GOT3 (cell line): ENCODE measurements at places on chromosomes 2 and 18.

- DNase-seq, result no peak
Observed at GRCh38 chr2:200130762-200131166, 175.4 kb downstream of the MAIP1 start.

- DNase-seq, result no peak
Observed at GRCh38 chr2:116513991-116514390, 1300.5 kb upstream of the DDX18 start.

GRCh38 chr2:165251366-165251765, 12.2 kb downstream of the SCN2A start:
- DNase-seq, result no peak

GRCh38 chr18:48894799-48895346, 55.9 kb downstream of the SMAD7 start:
- DNase-seq, result no peak

DNA sequence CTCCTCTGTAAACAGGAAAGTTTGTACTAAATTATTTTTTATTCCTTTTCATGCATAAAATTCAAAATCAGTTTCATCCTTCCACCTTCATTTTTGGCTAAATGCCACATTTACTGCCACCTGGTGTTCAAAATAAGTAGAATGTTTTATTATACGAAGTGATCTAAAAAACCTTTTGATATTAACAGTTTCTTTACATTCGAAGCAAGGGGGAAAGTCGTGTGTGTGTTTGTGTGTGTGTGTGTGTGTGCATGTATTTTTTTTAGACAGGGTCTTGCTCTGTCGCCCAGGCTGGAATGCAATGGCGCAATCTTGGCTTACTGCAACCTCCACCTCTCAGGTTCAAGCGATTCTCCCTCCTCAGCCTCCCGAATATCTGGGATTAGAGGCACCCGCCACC, 9.0 kb upstream of the SCN9A start:
- DNase-seq, result no peak

DNA sequence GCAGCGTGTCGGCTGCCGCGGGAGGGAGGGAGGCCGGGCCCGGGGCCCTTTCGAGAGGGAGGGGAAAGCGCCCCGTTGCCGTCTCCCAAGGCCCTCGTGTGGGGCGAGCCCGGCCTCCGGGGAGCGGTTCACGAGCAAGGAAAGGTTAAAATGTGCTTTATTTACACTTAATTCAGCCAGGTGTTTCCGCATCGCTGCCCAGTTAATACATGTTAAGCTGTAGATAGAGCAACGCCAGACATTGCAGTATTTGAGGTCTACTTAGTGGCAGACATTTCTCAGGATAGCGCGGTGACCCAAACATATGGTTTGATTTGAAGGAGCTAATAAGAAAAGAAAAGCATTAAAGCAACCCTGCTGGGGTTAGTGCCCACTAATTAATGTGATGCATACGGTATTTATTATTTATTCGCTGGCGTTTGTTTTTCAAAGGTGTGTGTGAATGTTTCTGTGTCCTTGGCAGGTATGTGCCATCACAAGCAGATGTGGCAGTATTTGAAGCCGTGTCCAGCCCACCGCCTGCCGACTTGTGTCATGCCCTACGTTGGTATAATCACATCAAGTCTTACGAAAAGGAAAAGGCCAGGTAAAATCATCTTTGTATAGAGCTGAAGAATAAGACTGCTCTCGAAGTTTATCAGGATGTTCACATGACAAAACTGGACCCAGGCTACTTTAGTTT, 571 bp downstream of the EEF1B2 start:
- no peak for DNase-seq

GRCh38 chr2:98479959-98480524, 35.4 kb downstream of the INPP4A start:
- peak; percentile 37 for DNase-seq

DNA sequence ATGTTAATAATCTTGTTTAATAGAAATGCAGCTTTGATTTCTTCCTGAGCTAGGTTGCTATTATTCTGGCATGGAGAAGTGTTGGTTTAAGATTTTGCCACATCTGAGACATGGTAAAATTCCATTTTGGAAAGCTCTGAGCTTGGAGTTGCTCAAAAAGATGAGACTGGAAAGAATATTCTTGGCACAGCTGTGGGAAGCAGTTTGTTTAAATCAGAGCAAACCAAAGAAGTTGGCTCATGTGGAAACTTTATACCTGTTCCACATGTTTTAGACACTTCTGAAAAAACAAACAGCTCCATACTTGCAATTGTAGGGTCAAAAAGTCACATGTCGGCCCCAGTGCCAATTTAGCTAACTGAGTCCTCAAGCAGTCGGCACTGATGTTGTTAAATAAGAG, 116.6 kb downstream of the SLC4A3 start:
- DNase-seq, result no peak

GRCh38 chr18:6994056-6994770, 123.4 kb downstream of the LAMA1 start:
- DNase-seq, result no peak

DNA sequence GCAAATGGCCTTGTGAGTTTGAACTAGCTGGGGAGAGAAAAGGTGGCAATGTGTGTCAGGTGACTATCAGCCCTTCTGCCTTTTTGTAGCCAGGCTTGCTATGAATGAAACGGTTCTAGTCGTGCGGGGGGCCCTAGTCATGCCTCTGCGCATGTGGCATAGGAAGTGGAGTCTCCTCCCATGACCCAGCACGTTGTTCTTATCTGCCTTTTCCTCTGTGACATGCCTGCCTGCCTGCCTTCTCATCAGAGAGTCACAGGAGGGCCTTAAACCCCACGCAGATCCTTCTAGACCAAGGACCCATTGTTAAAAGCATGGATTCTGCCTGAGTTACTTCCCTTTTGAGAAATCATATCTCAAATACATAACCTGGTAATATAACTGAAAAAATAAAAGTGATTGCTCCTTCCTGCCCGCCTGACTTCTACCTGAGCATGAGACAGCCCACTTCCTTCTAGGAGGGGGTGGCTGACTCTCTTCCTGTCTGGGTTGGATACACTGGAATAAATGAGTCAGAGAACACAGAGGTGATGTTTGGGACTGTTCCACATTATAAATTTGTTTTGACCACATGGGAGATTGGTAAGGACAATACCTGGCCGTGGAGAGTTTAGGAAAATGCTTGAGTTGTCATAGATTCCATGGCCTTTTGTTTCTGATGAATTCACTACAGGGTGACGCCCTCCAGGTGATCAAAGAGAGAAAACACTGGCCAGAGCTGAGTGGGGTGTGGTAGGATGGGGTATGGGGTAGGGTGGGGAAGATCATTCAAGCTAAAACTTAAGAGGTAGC, 49.8 kb downstream of the FBLN7 start:
- DNase-seq, result no peak

DNA sequence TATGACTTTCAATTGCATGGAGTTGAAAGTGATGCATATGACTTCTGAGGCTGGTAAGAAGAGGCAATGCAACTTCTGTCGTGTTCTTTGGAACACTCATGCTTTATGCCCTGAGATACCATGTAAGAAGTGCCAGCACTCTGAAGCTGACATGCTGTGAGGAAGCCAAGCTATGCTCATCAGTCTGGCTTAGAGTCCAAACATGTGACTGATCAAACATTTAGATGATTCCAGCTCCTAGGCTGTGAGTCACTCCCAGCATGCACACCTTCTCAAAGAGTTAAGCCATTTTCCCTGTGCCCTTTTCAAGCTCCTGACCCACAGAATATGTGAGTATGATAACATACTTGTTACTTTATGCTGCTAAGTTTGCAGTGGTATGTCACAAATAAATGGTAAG, 15.8 kb upstream of the VRK2 start:
- no peak for DNase-seq

DNA sequence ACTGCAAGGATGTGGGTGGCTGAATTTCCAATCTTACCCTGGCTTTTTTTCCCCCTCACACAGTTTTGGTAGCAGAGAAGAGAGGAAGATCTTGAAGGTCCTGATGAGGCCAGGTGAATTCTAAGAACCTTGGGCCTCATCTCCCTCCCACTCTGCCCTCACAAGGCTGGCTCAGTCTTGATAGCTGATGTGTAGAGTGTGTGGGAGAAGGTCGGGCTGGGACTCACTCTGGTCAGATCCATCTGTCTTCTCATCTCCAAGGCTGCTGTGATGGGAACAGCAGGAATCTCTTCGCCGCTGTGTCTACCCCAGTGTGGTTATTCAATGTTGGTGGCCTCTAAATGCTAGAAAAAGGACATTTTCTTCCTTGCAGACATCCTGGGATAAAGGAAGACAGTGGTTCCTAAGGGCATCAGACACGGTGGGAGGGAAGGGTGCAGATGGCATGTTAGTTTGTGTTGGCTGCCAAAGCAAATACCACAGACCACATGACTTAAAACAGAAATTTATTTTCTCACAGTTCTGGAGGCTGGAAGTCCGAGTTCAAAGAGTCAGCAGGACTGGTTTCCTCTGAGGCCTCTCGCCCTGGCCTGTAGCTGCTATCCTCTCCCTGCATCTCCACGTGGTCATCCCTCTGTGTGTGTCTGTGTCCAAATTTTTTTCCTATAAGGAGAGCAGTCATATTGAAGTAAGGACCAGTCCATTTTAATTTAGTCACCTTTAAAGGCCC, 37.6 kb upstream of the MGAT4A start:
- DNase-seq, result no peak

GRCh38 chr2:3769766-3770165, 66.4 kb downstream of the DCDC2C start:
- no peak for DNase-seq

DNA sequence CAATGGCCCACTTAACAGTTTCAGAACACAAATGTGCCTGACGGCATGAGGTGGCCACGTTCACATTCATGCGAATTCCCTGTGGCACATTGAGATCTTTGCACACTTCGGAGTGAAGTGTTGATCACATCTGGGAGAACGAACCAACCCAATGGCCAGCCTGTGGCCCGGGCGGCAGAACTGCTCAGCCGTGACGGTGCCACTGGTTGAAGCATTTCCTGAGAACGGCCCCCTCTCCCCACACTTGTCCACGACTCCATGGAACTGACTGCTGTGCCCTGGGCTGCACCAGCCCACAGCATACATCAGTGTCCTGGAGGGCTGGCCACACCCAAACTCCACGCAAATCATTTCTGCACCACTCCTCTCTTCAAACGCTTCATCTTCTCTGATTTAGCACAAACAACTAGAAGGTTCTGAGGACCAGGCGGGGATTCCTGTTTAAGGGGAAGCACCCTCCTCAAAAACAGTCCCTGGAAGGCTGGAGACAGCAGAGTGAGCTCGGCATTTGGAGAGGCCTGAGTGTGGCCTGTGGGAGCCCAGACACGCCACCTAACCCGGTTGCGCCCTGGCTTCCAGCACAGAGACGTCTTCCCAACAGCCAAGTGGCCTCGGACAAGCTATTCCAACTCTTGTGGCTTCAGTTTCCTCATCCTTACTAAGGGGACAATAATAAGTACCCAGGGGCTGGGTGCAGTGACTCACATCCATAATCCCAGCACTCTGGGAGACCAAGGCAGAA, 9.9 kb upstream of the SALL3 start:
- DNase-seq, result no peak

- no peak for DNase-seq
Observed at GRCh38 chr18:25136416-25137196, 215.4 kb downstream of the ZNF521 start.

DNA sequence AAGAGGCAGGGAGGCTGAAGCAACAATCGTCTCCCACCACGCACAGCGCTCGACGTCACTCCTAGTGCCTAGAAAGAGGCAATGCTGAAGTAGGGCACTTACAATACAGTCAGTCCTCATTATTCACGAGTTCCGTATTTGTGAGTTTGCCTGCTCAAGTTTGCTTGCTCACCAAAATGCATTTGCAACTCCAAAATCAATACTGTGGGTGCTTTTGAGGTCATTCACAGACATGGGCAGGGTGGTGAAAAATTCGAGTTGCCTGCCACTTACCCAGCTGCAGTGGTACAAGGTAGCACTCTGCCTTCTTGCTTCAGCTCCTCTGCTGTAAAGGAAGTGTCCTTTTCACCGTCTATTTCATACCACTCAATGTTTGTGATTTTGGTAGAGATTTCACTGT, 113.7 kb upstream of the NCK2 start:
- no peak for DNase-seq

GRCh38 chr2:157747695-157748370, 119.2 kb upstream of the ACVR1C start:
- no peak for DNase-seq

GRCh38 chr2:149625671-149626070, 38.1 kb upstream of the MMADHC start:
- no peak for DNase-seq

- DNase-seq, result no peak
Observed at GRCh38 chr2:96912346-96913116, 42.7 kb upstream of the SEMA4C start.

DNA sequence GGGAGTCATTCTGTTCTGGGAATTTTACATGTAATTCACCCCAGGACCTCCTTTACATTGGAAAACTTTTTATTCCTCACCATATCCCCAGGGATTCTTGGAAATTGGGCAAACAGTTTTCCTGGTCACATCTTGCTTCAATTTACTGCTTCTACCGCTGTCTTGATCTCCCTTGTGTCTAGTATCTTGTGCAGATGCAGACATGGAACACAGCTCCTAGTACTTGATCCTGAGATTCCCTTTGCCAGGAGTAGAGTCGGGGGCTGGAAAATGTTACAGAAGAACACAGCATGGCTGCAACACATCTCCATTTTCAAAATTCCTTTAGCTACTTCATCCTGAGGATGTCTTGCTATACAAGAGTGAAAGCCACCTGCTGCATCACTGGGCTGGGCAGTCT, 472.8 kb downstream of the PLCL1 start:
- DNase-seq, result no peak

GRCh38 chr2:45014016-45014702, 4.9 kb upstream of the SIX2 start:
- peak; percentile 36 for DNase-seq

- no peak for DNase-seq
Observed at GRCh38 chr2:46364797-46365457, 67.7 kb downstream of the EPAS1 start.

- no peak for DNase-seq
Observed at GRCh38 chr2:152406836-152407161, 71.8 kb downstream of the FMNL2 start.
